ENCODE measurements at places on chromosomes 3 and 15.

- DNase-seq, result no peak
These were observed 44.4 kb upstream of the OTOL1 start for GRCh38 chr3:161452179-161452578.

DNA sequence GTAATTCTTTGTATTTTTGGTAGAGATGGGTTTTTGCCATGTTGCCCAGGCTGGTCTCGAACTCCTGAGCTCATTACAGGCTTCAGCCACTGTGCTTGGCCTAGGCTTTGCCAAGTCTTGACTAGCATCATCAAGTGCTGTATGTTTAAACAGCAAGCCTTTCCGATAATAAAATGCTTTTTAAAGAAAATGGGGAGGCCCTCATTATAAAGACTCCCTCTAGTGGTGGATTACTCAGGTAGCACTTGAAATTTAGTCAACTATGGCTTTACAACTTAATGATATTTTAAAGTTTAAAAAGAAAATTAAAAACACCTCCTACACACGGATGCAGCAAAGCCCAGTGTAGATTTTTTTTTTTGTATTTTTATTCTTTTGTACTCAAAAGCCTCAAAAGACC, 213.6 kb downstream of the GAP43 start:
- DNase-seq, result peak; percentile 22

- no peak for DNase-seq
These were observed 14.7 kb downstream of the MESD start for GRCh38 chr15:80974914-80975313.

GRCh38 chr15:67018441-67018840, 47.0 kb upstream of the SMAD3 start:
- no peak for DNase-seq

- DNase-seq, result no peak
These were observed 91.1 kb downstream of the USP13 start for GRCh38 chr3:179743913-179744312.

DNA sequence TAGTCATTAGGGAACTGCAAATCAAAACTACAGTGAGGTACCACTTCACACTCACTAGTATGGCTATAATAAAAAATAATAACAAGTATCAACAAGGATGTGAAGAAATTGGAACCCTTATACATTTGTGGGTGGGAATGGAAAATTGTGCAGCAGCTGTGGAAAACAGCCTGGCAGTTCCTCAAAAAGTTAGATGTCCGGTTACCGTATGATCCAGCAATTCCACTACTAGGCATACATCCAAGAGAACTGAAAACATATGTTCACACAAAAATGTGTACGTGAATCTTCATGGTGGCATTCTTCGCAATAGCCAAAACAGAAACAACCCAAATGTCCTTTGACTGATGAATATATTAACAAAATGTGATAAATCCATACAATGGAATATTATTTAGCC, 187.9 kb upstream of the LYSMD4 start:
- DNase-seq, result no peak

GRCh38 chr3:63855333-63855940, 8.2 kb downstream of the THOC7 start:
- no peak for DNase-seq

- no peak for DNase-seq
These were observed 459.8 kb downstream of the MCTP2 start for GRCh38 chr15:94691169-94691568.

- no peak for DNase-seq
These were observed 135.0 kb upstream of the PRICKLE2 start for GRCh38 chr3:64360280-64360679.

DNA sequence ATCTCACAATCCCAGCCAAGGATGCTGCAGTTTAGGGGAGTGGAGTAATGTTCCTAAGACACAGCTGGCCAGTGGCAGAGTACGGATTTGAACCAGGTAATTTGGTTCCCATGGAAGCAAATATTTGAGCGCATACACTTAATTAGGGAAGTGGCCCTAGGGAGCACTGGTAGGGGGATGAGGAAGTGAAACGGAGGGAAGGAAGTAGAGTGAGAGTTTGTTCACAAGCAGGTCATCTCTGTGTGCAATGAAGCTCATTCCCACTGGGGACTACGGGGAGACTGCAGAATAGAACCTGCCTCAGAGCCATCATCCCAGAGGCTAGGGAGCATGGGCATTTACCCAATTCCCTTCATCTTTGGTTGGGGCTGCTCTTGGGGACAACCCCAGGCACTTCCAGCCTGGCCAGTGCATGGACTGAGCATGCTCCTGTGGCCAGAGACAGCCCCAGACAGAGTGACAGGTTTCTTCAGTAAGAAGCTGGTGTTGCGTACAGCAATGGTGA, 317.2 kb upstream of the PROK2 start:
- DNase-seq, result peak; percentile 27

DNA sequence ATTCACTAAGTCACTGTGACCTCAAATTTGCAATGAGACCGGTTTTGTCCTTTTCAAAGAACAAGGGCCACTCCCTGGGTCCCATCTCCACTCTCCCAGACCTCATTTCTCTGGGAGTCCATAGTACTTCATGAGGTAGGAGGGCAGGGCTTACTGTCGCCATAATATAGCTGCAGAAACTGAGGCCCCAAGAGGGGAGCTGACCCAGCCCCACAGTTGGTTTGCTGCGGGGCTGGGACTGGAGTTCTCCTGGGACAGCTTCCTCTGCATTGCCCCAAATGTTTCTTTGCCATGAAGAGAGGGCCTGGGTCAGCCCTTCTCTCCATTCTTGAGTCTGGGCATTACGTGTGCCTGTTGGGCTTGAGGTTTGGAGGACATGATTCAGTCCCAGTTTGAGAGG, 60.1 kb downstream of the ITGA11 start:
- DNase-seq, result no peak

DNA sequence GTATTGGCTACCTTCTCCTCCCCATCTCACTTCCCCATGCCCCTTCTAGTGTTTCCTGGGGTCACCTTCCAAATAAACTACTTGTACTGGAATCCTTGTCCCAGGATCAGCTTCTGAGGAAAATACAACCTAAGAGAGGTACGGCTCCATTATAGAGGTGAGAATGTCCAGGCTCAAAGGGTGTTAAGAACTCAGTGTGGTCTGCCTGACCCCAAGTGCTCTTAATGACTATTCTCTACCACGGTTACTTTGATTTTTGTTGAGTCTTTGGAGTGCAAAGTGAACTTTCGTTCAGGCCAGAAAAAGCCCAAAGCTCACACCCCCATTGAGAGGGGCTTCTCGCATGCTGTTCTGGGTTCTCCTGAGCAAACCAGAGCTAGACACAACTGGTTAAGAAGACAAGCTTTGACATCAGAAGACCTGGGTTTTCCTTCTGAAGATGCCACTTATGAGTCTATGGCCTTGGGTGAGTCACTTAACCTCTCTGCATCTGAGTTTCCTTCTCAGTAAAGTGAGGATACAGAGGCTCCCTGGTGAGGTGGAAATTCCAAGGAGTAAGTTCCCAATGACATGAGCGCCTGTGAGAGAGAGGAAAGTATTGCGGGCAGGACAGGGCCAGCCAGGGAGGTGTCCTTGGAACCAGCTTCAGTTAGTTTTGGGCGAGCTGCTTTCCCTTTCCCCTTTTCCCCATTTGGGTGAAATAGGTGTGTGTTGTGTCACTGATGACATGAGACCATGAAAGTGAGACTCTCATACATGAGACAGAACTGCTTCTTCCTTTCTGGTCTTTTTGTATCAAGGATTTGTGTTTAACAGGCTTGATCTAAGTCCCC, 475.0 kb upstream of the PROK2 start:
- no peak for DNase-seq

GRCh38 chr15:88987591-88987933, 74.4 kb upstream of the MFGE8 start:
- no peak for DNase-seq

DNA sequence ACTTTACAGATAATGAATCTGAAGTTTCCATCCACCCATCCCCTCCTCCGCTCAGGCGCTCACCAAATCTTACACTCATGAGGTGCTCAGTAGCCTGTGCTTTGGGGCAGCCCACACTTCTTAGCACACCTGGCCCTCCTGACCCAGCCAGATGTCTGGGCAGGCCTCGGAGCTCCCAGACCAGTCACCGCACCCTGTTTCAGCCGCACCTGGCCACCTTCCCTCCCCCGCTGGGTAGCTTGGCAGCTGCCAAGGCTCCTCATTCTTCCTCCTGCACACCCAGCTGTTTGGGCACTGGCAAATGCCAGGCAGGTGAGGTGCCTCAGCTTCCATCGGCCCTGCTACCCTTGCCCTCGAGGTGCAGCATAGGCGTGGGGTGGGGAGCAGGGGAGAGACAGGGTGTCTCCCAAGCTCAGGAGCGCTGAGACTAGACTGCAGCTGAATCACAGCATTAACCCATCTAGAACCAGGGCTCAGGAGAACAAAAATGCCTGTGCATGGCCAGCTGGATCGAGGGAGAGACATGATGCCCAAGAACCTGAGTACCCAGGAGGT, 45.8 kb downstream of the CDC25A start:
- no peak for DNase-seq

GRCh38 chr15:85417276-85417675, 36.9 kb downstream of the AKAP13 start:
- no peak for DNase-seq

DNA sequence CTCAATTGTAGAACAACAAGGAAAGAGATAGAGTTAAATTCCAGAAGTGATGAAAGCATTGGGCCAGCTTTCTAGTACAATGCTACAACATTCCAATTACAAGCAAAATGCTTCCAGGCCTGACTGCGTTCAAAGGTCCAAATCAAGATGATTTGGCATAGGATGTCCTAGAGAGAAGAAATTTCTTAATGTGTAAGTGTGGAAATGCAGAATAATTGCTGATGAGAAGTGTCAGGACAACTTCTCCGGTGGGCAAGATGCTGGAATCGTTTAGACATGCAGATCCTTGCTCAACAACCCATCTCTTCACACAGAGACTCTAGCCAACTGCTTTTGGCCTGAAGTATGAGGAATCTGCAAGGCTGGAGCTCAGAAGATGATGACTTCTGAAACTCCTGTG, 71.1 kb upstream of the PDZRN3 start:
- no peak for DNase-seq

- DNase-seq, result no peak
These were observed at the start of gene MINAR1 for GRCh38 chr15:79431636-79432344. TSS of gene MINAR1 (plus strand) at chr15:79432336. CDS start at chr15:79456148, 23,812 bp downstream.

DNA sequence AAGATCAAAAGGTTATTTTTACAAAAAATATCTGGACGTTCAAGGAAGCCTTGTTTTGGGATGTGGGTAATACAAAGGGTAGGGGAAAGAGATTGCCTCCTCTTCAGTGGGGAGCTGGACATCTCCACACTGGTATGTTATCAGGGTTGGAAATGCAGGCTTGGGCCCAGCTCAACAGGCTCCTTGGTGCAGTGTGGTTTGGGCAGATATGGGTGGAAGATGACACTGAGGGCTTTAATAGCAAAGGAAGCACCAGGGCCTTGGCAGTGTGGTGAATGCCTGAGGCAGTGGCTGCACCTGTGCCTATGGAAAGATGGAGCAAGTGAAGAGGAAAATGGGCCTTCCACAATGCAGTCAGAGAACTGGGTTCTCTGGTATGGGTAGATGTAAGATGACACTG, 11.2 kb upstream of the MED12L start:
- no peak for DNase-seq

- no peak for DNase-seq
These were observed 1.1 kb upstream of the GPR15 start for GRCh38 chr3:98530676-98531075.

- DNase-seq, result no peak
These were observed 71.1 kb upstream of the BLM start for GRCh38 chr15:90645873-90646575.

GRCh38 chr3:100105501-100105900, 8.8 kb downstream of the FILIP1L start:
- no peak for DNase-seq

- DNase-seq, result no peak
These were observed 159.6 kb downstream of the RORA start for GRCh38 chr15:61069394-61070075.

DNA sequence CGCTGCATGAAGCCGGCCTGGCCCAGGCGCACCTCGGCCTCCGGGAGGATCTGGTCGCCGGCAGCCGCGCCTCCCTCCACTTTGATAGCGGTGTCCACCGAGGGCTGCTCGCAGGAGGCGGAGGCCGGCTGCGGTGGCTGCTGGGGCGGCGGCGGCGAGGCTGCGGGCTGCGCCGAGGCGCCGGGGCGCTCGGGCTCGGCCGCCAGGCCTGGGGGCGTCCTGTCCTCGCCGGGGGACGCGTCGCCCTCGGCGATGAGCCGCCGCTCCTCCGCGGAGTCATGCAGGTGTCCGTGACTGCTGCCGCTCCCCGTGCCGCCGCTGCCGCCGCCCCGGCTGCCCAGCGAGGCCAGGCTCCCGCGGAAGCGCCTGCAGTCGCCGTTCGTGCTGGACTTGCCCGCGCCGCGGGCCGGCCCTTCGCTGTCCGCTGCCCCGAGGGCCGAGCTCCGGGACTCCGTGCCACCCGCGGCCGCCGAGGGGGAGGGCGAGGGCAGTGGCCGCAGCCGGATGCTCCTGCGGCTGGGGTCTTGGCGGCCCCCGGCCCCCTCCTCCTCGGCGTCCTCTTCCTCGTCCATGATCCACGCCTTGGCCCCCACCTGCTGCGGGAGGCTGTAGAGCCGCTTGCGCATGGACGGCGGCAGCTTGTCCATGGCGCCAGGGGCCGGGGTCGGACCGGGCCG, 996 bp downstream of the HCN4 start:
- no peak for DNase-seq

DNA sequence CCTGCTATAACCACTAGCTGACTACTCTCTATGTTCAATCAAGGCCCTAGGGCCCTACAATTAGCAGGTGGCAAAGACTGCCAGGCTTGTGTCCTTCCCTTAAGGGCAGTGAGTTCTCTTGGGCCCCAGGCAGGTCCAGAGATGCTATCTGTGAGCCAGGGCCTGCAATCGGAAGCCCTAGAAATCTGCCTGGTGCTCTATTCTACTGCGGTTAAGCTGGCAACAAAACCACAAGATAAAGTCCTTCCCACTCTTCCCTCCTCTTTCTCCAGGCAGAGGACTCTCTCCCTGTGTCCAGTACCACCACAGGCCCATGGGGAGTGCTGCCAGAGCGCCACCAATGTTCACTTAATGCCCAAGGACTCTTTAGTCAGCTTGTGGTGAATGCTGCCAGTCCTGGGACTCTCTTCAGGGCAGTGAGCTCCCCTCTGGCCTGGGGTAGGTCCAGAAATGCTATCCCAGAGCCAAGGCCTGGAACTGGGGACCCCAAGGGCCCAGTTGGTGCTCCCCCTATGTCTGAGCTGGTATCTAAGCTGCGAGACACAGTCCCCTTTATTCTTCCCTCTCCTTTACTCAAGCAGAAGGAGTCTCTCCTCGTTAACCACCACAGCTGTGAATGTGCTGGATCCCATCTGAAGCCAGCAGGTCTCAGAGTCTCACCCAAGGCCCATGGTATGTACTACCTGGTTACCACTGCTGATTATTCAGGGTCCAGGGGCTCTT, 34.7 kb downstream of the XXYLT1 start:
- no peak for DNase-seq

GRCh38 chr3:14791343-14791945, 27.3 kb upstream of the FGD5 start:
- peak; percentile 35 for DNase-seq

GRCh38 chr15:49468481-49468839, 45.4 kb downstream of the FGF7 start:
- no peak for DNase-seq

DNA sequence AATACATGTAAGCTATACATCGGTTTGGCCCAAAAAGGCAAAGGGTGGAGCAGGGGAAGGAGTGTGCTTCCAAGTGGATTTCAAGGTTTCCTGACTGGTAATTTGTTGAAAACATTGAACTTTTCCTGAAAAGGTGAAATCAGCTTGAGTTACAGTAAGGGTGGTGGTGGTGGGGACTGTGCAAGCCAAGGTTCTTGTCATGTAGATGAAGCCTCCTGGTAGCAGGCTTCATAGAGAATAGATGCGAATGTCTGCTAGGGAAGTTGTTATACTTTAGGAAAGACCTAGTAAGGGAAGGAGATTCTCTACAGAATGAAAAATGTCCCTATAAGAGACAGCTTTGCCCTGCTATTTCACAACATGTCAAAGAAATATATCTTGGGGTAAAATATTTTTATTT, 528.2 kb upstream of the CBLB start:
- no peak for DNase-seq

Data from CD4-positive, alpha-beta T cell treated with Interleukin-10 for 1 hour (primary cell).